ENCODE measurements at places on chromosomes 2 and 18.

- H3K4me1 ChIP-seq: no peaks in the 10 kb centered on the region
- H3K27me3 ChIP-seq: no peaks in the 10 kb centered on the region
- no peaks in the 10 kb centered on the region for H3K36me3 ChIP-seq
- no peak for DNase-seq
- H3K4me3 ChIP-seq: no peak overlapping the region
These were observed 379.8 kb upstream of the FANCL start for GRCh38 chr2:58620896-58621295.

DNA sequence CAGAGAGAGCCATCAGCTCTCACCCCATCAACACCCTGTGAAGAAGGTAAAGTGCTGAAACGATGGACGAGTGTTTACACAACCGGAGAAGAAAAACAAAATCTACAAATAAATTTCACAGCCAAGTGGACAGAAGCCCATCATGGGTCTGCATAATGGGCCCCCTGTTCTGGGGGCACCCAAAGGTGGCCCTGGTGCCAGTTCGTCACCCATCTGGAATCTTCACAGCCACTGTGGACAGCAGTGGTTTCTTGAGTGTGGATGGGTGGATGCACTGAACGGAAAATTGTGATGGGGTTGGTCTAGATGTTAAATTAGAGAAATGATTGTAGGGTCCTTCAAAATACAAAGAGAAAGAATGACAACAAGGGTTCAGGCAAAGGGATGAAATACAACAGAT is 38.8 kb downstream of the ANKMY1 start:
- peaks cover 15% of the 10 kb centered on the region for H3K27me3 ChIP-seq
- H3K36me3 ChIP-seq: peaks cover 25% of the 10 kb centered on the region
- H3K4me3 ChIP-seq: no peak overlapping the region
- DNase-seq: no peak

DNA sequence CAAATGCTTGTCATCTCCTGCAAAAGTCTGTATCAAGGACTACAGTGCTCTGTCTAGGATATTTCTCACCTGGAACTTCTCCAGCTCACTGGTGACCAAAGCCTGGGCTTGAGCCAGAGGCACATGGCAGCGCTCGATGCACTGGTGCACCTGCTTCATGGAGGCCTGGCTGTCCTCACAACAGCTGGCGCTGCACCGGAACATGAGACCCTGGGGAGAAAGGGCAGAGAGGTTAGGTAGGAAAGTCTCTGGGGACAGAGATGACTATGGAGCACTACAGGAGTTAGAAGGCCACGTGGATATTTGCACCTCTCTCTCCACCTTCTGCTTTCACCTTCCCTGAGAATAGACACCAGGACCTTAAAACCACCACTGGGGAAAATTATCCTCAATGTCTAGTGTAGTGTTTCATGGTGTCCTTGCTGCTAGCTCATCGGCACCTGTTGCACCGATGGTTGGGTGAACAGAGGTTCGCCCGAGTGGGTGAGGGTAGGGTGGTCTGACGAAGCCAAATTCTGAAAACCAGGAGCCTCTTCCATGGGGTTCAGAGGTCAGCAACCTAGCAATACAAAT is 1.0 kb downstream of the FAM136A start:
- peaks cover 25% of the 10 kb centered on the region for H3K4me1 ChIP-seq
- peak overlapping the region; percentile 80 for H3K4me3 ChIP-seq
- no peaks in the 10 kb centered on the region for H3K27me3 ChIP-seq

GRCh38 chr2:146461068-146461467 is 1383.8 kb upstream of the ACVR2A start:
- H3K27ac ChIP-seq: no peak overlapping the region
- H3K4me1 ChIP-seq: no peaks in the 10 kb centered on the region
- no peaks in the 10 kb centered on the region for H3K36me3 ChIP-seq
- no peak overlapping the region for H3K4me3 ChIP-seq

DNA sequence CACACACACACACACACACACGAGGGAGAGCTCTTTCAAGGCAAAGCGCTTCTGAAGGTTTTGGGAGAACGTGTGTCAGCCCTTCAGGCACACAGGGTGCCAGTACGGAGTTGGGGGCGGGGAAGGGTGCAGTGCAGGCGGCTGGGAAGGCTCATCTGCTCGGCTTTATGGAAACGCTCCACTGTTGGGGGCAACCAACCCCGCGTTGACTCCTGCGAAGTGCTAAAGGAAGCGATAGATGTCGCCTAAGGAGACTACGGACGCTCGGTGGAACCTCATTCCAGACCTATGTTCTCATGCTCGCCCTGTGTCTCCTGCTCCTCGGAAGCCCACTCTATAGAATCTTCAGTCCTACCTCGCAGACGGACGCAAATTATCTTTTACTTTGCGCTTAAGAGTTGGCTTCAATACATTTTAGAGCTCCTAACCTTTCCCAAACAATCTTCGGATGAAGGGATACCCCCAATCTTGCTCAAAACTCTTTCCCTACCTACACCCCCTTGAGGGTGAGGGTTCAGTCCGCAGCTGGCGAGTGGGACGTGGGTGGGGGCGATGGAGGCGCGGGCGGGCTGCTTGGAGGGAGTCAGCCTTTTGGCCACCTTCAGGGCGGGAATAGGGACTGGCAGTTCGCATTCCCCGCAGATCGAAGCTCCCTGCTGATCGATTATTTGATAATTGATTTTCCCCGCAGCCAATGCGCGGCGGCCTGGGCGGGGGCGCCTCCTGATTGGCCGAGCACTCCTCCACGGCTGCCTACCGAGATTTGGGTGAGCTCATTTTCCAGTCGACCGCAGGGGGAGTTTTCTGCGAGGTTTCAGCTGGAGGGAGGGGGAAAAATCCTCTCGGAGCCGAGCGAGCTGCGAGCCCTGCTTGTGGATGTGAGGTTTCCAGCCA is 1.9 kb upstream of the MEIS1 start:
- peak overlapping the region; percentile 94 for H3K4me3 ChIP-seq
- peaks cover 18% of the 10 kb centered on the region for H3K4me1 ChIP-seq
- H3K27me3 ChIP-seq: peaks cover 17% of the 10 kb centered on the region
- H3K27ac ChIP-seq: peak overlapping the region; percentile 94
- H3K36me3 ChIP-seq: peaks cover 4% of the 10 kb centered on the region

- H3K36me3 ChIP-seq: no peaks in the 10 kb centered on the region
- peaks cover 3% of the 10 kb centered on the region for H3K27me3 ChIP-seq
- DNase-seq: no peak
- H3K27ac ChIP-seq: no peak overlapping the region
These were observed 208.2 kb downstream of the SH3RF3 start for GRCh38 chr2:109337221-109337620.

DNA sequence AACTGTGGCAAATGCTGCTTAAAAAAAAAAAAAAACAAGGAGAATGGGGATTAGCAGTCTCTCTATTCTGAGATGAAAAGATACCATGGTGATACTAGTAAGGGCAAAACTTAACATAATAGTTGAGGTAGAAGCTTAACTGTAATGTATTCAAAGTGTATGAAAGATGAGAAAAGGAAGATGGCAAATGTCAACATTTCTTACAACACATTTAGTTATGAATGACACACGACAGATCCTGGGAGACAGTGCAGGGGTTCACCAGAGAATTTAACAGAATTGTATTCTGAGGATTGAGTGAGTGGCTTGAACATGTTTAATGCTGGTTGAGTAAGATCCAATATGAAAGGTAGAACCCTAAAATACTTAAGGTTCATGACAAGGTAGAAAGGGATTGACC is 52.7 kb downstream of the CUL3 start:
- H3K4me3 ChIP-seq: no peak overlapping the region
- no peaks in the 10 kb centered on the region for H3K4me1 ChIP-seq
- H3K27ac ChIP-seq: no peak overlapping the region
- no peak for DNase-seq

DNA sequence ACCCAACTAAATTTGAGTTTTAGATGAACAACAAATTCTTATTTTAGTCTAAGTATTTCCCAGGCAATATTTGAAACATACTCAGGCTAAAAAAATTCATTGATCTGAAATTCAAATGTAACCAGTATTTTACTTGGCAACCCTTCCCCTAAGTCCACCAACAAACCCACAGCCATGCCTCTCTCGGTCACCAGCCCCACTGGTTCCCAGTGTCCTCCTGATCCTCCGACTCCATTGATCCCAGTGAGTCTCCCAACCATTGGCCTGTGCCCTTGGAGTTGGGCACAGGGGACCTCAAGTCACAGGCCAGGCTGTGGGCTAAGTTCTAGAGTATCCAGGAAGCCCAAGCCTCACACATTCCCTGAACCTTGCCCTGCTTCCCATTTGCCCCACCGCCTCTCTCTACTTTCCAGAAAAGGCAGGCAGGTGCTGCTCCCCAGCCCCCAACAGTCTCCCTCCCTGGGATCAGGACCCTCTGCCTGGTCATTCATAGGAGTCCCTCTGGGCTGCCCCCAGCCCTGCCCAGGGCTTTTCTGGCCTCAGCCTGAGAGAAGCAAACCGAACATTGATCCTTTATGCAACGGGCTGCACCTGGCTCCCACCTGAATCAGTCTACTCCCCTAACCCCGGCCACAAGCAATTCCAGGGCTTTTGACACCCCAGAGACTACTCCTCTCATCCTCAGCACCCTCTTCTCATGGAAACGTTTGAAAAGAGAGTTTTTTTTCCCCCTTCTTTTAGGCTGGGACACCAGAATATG is 81.3 kb downstream of the HS1BP3 start:
- H3K27me3 ChIP-seq: no peaks in the 10 kb centered on the region
- peaks cover 87% of the 10 kb centered on the region for H3K4me1 ChIP-seq
- DNase-seq: no peak
- no peaks in the 10 kb centered on the region for H3K36me3 ChIP-seq
- peak overlapping the region; percentile 64 for H3K27ac ChIP-seq

DNA sequence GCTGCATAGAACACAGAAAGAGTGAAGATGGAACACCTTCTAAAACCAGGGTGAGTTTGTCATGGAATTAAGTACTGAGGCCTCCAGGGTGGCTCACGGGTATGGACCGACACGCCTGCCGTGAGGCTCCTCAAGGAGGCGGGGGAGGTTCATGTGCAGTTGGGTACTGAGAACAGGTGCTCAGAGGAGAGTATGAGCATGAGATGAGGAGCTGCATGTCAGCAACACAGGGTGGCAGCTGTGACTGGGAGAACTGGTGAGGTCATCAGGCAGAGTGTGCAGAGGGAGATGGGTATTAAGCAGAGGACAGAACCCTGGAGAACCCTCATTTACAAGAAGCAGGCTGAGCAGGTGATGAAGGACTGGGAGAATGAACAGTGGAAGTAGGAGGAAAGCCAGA is 63.2 kb upstream of the KLHL29 start:
- H3K27ac ChIP-seq: no peak overlapping the region
- DNase-seq: no peak
- H3K27me3 ChIP-seq: no peaks in the 10 kb centered on the region
- peaks cover 3% of the 10 kb centered on the region for H3K4me1 ChIP-seq
- no peak overlapping the region for H3K4me3 ChIP-seq
- H3K36me3 ChIP-seq: no peaks in the 10 kb centered on the region

GRCh38 chr18:53819174-53819573 is 405.3 kb downstream of the MBD2 start:
- no peaks in the 10 kb centered on the region for H3K4me1 ChIP-seq
- H3K27ac ChIP-seq: no peak overlapping the region
- no peak for DNase-seq
- H3K4me3 ChIP-seq: no peak overlapping the region
- no peaks in the 10 kb centered on the region for H3K36me3 ChIP-seq

- no peaks in the 10 kb centered on the region for H3K27me3 ChIP-seq
- no peak for DNase-seq
- peaks cover 5% of the 10 kb centered on the region for H3K4me1 ChIP-seq
- no peak overlapping the region for H3K4me3 ChIP-seq
- H3K27ac ChIP-seq: no peak overlapping the region
These were observed 281.9 kb downstream of the SRBD1 start for GRCh38 chr2:45329045-45329677.

DNA sequence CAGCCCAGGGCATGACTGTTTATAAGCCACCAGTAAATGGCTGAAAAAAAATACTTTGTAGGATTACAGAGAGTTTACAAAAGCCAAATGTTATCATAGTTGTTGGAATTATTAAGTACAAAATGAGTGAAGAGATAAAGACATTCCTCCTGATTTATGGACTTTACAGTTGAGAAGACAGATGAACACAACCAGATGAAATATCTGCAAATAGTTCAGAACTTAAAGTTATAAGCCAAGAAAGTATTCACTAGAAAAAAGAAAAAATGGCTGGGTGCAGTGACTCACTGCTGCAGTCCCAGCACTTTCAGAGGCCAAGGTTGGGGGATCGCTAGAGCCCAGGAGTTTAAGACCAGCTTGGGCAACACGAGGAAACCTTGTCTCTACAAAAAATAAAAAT is 11.2 kb downstream of the PMAIP1 start:
- H3K36me3 ChIP-seq: no peaks in the 10 kb centered on the region
- H3K4me3 ChIP-seq: no peak overlapping the region
- peaks cover 22% of the 10 kb centered on the region for H3K27me3 ChIP-seq
- DNase-seq: no peak
- H3K27ac ChIP-seq: no peak overlapping the region

DNA sequence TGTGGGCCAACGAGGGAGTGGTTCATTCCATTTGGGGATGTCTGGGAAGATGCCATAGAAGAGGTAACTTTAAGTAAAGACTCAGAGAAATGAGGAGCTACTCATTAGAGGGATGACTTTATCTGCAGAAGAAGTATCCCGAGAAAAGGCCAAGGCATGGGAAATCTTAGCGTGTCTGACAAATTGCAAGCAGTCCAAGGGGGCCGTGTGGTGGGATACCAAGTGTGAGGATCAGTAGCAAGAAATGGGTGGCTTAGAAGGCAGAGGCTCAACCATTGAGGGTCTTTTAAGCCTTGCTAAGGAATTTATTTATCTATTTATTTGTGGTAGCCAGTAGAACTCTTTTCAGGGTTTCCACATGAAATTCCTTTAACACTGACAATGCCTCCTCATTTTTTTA is 436.4 kb downstream of the RNF144A start:
- H3K4me3 ChIP-seq: no peak overlapping the region
- H3K27me3 ChIP-seq: no peaks in the 10 kb centered on the region
- DNase-seq: no peak

- DNase-seq: no peak
- H3K4me1 ChIP-seq: no peaks in the 10 kb centered on the region
- H3K36me3 ChIP-seq: no peaks in the 10 kb centered on the region
- H3K27me3 ChIP-seq: no peaks in the 10 kb centered on the region
- H3K27ac ChIP-seq: no peak overlapping the region
These were observed 100.3 kb upstream of the TFPI start for GRCh38 chr2:187654535-187654934.

DNA sequence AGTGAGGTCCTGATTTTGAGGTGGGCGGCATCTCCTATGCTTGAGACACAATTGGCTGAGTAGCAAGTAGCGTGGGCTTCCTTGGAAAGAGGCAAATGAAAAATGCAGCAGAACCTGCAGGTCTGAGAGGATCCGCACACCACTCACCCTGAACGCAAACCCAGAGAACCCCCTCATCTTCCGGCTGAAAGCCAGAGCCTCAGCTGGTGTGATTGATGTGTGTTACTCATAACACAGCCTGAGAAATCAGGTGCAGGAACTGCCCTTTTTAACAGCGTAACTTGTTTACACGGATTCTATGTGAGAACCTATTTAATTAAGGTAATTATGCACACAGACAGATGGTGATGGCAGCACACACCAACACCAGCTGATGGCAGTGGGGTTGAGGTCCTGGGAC is 123.4 kb downstream of the MRO start:
- no peak overlapping the region for H3K4me3 ChIP-seq
- H3K4me1 ChIP-seq: peaks cover 3% of the 10 kb centered on the region
- H3K27ac ChIP-seq: no peak overlapping the region
- no peak for DNase-seq
- no peaks in the 10 kb centered on the region for H3K36me3 ChIP-seq

GRCh38 chr2:224954980-224955379 is 87.3 kb downstream of the DOCK10 start:
- H3K27ac ChIP-seq: no peak overlapping the region
- DNase-seq: no peak
- H3K27me3 ChIP-seq: no peaks in the 10 kb centered on the region
